ENCODE measurements at places on chromosomes 13 and 19. TPM values are rescaled to one million over a fixed set of nuclear protein-coding genes. Genes with fewer than 3 reads are reported as not detected.

GRCh38 chr19:51123381-51123800 lies 1.3 kb upstream of the SIGLEC9 start:
- no peak for DNase-seq

DNA sequence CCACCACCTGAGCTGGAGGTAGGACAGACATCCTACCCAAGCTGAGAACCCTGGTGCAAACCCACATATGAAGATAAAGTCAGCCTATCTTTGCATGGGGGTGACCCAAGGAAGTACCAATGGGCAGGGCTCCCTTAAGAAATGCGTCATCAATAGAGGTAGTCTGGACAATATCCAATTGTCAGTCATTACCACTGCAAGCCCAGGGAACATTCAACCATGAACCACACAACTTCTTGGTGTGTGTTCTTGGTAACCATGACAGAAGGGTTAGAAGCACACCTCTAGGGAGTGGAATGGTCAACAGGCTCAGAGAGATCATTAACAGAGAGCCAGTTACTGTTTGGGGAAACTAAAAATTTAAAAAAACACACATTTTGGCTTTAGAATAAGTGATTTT lies 34.7 kb upstream of the DOCK9 start:
- DNase-seq, result no peak

- no peak for DNase-seq
Observed at GRCh38 chr13:80141123-80141849, 199.6 kb downstream of the SPRY2 start.

The ZNF415 gene
- 12.7 TPM for total RNA-seq

Measured in mesenteric fat pad (tissue), 1 donor.